ENCODE measurements at places on chromosomes 5 and 9. TPM values are rescaled to one million over a fixed set of nuclear protein-coding genes. Genes with fewer than 3 reads are reported as not detected.

The NKD2 gene
- 0.13 TPM for total RNA-seq

The PNPLA7 gene
- 0.20 TPM for total RNA-seq

The ANKRD33B gene
- total RNA-seq: 7.6 TPM

The TXNDC8 gene
- total RNA-seq: not detected

The ANKRD31 gene
- not detected for total RNA-seq

The IL13 gene
- not detected for total RNA-seq

DNA sequence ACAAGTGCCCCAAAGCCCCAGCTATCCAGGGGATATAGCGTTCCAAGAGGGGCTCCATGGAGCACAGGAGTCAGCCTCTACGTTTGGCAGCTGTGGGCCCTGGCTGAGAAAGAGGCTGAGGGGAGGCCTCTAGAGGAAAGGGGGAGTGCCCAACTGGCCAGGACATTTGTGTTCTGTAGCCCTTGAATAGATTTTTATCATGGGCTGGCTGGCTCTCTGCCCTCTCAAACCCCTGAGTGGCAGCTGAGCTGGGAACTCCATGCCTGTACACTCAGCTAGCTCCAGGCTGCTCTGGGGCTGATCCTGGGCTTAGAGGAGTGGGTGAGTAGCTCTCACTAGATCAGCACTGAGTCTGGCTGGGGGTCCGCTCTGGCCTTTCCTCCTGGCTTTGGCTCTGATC, 285.0 kb downstream of the ZSWIM6 start:
- DNase-seq: no peak

GRCh38 chr5:669842-670395, 23.2 kb downstream of the TPPP start:
- no peak for DNase-seq

All from pulmonary artery endothelial cell (primary cell).